ENCODE measurements at places on chromosomes 1 and 21. TPM values are rescaled to one million over a fixed set of nuclear protein-coding genes. Genes with fewer than 3 reads are reported as not detected.
A peak's percentile ranks its signal among the peaks of the same experiment; 100 is the strongest.

DNA sequence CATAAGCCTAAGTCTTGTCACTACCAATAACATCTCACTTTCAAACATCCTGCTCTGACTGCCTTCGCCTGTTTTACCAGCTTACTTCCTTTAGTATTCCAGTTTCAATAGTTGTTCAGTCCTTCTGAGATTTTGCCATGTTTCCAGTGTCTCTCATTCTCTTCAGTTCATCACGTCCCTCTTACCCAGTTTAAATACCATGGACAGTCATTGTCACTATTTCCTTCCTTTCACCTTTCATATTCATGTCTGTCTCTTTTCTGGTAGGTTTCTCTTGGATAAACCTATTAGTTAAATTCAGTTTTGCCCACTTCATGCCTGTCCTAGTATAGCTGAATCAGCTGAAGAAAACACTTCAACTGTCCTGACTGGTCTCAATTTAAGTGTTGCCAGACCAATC is 5.9 kb downstream of the ATF6 start:
- DNase-seq, result no peak

RUNX3 gene
- total RNA-seq, result 2.0 TPM

FCRL2 gene
- total RNA-seq, result 0.31 TPM

DNA sequence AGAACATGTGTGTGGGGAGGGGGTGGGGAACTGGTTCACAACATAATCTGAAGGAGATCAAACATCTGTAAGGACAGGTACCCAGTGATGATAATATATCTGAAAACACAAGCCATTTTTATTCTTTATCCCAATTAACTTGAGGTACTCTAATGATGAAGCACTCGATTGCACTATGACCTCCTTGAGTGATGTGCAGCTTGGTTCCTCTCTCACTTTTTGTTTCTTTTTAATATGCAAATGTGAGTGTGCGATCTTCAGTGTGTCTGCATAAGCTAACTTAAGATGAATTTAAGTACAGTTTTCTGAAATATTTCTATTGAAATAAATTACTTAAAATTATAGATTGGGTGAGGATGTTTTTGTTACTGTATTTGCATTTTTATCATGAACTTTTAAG is 50.6 kb upstream of the ANGPTL1 start:
- DNase-seq, result no peak

SOD1 gene
- total RNA-seq, result 209 TPM

DNA sequence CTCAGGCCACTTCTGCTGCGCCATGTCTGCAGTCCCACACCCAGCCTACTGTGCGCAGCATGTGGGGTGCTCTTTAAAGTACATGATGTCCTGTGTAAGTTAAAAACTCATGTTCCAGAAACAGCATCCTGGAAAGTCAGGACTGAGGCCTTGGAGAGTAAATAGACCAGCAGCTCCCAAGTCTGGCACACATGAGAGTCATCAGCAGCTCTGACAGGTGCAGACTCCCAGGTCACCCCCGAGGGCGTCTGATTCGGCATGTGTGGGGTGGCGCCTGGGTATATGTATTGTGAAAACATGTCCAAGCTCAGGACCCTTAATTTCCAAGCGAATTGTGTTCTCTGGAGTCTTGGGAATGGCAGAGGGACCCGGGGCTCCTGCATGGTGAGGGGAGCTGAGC is 120.1 kb upstream of the RUNX3 start:
- no peak for DNase-seq

OR2T29 gene
- not detected for total RNA-seq

DNA sequence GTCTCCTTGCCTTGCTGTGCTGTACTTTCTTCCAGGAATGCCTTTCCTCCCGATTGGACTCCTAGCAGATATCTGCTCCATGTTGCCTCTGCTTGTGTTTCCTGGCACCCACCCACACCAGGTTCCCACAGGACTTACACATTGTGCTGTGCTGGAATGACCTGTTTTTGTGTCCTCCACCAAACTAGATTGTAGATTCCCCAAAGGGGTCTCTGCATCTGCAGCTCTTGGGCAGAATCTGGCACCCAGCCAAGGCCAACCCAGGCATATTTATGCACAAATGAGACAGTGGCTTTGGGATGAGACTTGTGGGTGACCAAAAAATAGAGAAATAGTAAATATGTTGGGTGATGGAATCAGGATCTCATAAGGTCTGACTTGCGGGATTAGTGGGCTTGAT is 278.2 kb downstream of the RRAGC start:
- peak; percentile 65 for DNase-seq

ZBTB40 gene
- 25.8 TPM for total RNA-seq

DNA sequence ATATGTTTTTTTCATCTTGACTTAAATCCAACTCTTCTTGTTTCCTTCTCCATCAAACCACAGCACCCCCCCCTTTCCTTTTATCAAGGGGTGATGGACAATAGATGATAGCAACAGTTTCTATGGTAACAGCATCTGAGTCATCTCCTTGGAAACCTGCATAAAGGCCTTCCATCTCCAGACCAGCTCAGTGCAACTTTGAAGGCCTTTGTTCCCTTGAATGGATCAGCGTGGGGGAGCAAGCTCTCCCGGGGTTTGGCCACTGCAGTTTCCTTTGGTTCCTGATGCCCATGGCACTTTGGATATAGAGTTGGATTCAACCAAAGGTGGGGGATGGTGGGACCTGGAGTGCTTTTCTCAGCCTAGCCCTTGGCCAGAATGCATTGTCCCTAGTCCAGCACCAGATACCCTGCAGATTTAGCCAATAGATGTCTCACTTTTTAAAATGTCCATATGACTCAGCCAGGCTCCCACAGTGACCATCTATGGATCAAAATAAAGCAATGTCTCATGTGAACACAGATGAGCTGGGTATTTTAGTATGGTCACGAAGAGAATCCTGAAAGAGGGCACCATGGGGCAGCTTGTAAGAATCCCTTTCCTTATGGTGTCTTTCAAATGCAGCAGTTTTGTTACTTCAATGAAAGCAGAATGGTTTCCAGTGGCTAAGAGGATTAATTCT is 127.7 kb downstream of the SPATA46 start:
- no peak for DNase-seq

DNA sequence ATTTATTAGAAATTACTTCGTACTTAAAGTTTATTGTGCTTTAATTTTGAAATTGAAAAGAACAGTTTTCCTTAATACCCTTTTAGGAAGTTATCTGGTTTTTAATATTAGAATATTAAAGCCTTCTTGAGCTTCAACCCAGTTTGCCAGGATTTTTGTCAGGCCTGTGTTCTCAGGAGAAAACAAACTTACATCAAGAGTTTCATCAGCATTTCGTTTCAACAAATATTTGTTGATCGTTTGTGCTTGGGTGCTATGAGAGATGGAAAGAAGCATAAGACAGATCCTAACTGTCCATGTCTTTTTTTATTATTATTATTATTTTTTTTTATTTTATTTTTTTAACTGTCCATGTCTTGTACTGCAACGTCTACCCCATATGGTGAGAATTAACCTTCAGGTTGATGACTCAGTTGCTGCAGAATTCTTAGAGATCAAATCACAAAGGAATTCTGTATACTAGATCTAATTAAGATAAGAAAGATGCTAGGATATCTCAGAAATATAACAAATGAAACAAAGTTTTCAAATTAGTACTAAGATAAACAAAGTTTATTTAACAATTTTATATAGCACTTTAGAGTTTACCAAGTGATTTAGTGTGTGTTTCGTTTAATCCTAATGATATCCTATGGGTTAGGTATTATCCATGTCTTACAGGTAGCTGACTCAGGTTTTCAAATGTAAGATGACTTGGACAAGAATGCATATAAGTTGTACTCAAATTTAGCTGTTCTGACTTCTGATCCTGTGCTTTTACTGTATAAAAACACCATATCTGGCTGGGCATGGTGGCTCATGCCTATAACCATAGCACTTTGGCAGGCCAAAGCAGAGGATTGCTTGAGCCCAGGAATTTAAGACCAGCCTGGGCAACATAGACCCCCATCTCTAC is 14.3 kb downstream of the FBXO28 start:
- DNase-seq, result no peak

- DNase-seq, result no peak
These were observed 52.3 kb downstream of the PDE4B start for GRCh38 chr1:65844821-65845534.

DNA sequence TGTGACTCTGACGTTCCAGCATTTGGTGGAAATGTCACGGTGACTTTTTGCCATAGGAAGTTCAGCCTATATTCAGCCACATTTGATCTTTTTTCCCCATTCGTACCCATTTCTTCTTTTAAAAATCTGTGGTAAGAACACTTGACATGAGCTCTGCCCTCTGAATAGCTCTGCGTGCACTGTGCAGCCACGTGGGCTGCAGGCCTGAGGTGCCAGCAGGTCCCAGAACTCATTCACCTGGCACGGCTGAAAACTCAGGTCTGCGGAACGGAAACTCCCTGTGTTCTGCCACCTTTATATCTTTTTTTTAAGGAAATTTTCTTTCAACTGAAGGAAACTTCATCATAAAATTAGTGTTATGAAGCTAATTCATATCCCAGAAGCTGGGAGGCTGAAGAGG is 28.6 kb downstream of the CEP104 start:
- DNase-seq, result no peak

TTC39A gene
- 1.2 TPM for total RNA-seq

MARK1 gene
- total RNA-seq, result 9.8 TPM

- no peak for DNase-seq
These were observed 5.3 kb upstream of the DPT start for GRCh38 chr1:168734271-168734670.

- DNase-seq, result no peak
These were observed 24.8 kb upstream of the ZMYM4 start for GRCh38 chr1:35243691-35244090.

DNA sequence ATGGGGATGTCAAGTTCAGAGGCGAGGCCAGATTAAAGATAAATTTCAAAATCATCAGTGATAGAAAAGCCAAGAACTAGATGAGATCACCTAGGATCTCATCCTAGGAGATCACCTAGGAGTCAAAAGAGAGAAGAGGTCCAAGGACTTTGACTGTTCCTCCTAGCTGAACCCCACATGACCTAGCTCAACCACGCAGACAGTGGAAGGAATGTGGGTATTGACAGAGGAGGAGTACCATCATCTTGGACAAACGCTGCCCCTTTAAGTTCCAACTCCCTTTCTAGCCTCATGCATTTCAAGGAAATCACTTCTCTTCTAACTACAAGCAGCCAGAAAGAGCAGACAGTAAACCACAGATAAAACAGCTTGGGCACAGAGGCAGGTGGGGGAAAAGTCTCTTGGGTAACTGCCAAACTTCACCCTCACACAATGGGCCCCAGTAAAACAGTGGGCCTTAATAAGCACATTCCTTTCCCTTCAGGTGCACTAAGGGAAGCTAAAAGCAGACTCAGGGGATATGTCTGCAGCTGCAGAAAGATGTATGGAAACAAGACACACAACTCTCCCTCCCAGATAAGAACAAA is 12.5 kb upstream of the FAM76A start:
- no peak for DNase-seq

RPE65 gene
- total RNA-seq, result not detected

DNA sequence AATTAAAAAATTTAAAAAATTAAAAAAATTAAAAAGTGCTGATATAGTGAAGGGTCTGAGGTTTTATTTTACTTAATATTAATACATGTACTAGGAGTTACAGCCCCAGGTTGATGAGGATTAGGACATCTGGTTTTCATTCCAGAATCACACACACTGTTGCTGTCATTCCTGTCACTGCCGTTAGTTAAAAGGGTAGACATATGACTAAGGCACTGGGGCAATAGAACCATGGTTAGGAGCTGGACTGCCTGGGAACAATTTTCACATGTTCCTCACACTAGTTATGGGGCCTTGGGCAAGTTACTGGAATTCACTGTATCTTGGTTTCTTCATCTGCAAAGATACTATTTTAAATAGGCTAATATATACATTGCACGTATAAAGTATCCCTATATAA is 191.8 kb upstream of the DPYD start:
- no peak for DNase-seq

GRCh38 chr1:82755671-82756070 is 954.9 kb downstream of the ADGRL2 start:
- no peak for DNase-seq

CYP2J2 gene
- total RNA-seq, result 21.6 TPM
